ENCODE measurements at places on chromosomes 5 and 9.

DNA sequence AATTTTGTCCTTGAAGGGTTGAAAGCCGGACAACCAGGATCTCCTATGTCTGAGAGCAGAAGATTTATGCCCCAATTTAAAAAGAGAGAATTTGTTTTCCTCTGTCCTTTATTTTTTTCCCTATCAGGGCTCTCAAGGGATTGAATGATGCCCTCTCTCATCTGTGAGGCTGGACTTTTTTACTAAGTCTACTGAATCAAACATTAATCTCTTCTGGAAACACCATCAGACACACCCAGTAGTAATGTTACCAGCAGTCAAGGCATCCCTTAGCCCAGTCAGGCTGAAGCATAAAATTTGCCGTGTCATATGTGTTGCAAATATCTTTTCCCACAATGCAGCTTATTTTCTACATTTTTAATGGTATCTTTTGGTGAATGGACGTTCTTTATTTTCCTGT, 1497.9 kb downstream of the MAT2B start:
- DNase-seq, result no peak

- no peak for DNase-seq
Measured at GRCh38 chr9:2934241-2934650, 90.4 kb upstream of the PUM3 start.

DNA sequence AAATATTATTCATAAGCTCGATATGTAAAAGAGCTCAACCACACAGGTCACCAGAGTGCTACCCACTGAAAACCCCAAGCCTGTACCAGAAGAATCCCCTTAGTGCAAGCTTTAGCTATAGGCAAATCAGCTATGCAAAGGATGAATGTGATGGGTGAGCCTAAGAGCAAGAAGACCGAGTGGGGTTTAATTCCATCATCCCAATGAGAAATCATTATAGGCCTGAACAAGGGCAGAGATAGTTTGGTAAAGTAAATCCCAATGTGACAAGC, 21.8 kb downstream of the ELOVL7 start:
- no peak for DNase-seq

GRCh38 chr9:8738945-8739344, 939.4 kb upstream of the DMAC1 start:
- DNase-seq, result no peak

- no peak for DNase-seq
Measured at GRCh38 chr5:143916451-143916850, 104.5 kb downstream of the HMHB1 start.

- no peak for DNase-seq
Measured at GRCh38 chr9:115635680-115636383, 517.8 kb upstream of the PAPPA start.

GRCh38 chr9:86547571-86547970, 193.4 kb upstream of the TUT7 start:
- no peak for DNase-seq

GRCh38 chr5:122858451-122858850, 13.0 kb downstream of the SNX24 start:
- peak; percentile 11 for DNase-seq

- peak; percentile 36 for DNase-seq
Measured at GRCh38 chr5:43415935-43416802, 4.0 kb upstream of the CCL28 start.

GRCh38 chr5:178529080-178529479, 61.1 kb downstream of the COL23A1 start:
- no peak for DNase-seq

DNA sequence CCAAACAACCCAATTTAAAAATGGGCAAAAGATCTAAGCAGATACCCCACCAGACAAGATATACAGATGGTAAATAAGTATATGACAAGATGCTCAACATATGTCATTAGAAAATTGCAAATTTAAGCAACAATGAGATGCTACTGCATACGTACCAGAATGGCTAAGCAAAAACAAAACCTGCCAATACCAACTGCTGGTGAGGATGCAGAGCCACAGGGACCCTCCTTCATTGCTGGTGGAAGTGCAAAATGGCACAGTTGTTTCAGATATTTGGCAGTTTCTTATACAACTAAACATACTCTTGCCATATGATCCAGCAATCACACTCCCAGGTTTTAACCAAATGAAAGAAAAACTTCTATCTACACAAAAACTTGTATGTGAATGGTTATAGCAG, 178.9 kb downstream of the BARX1 start:
- no peak for DNase-seq

DNA sequence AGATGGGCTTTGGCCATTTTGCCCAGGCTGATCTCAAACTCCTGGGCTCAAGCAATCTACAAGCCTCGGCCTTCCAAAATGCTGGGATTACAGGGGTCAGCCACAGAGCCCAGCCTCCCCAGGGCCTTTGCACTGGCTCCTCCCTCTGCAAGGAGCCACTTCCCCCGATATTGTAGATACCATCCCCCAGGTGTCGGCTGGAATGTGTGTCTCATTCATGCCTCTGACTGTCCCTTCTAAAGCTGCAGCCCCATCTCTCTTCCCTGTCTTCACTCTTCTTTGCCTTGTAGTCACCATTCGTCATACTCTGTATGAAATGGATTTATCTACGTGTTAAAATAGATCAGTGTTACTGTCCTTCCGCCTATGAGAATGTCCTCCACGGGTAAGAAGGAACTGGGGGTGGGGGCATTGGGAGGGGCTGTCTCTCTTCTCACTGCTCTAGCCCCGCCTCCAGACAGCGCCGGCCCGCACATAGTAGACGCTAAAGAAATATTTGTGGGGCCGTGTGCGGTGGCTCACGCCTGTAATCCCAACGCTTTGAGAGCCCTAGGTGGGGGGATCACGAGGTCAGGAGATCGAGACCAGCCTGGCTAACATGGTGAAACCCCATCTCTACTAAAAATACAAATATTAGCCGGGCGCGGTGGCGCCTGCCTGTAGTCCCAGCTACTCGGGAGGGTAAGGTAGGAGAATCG, 68.5 kb downstream of the LMX1B start:
- no peak for DNase-seq

Measured in HT1080 (cell line).